Sciatic nerve (tissue), 2 donors: ENCODE measurements at places on chromosomes 2 and 18.

- DNase-seq = no peak
Observed at GRCh38 chr2:219473511-219473910, 25.2 kb upstream of the GMPPA start.

GRCh38 chr2:134738141-134738870 lies 19.5 kb upstream of the TMEM163 start:
- no peak for DNase-seq

DNA sequence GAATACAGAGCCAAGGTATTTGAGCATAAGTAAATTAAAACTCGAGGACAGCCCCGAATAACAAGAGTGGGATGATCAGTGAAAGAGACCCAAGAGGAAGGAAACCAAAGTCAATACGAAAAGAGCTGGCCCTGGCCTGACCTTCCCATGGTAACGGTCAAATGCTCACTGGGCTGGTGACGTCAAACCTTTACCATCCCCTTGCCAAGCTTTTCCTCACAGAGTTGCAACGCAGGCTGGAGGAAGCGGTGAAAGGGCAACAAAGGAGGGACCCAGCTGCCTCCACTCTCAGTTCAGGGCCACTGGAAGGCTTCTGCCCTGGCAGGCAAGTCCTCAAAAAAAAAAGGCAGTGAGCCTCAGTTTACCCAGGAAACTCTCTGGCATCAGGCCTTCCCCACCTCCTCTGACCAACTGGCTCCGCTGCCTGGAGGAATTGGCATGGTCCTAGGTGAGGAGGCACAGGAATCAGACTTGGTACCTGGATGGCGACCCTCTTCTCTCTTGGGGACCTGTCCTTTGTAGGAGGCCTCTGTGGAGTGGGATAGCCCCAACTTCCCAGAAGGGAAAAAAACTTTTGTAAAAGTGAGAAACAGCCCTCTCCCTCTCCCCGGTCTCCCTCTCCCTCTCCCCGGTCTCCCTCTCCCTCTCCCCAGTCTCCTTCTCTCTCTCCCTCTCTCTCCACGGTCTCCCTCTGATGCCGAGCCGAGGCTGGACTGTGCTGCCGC lies 212.4 kb downstream of the ANAPC1 start:
- DNase-seq = peak; percentile 84

GRCh38 chr2:11810237-11810977 lies 64.0 kb downstream of the LPIN1 start:
- no peak for DNase-seq

GRCh38 chr2:7915302-7916091 lies 766.4 kb upstream of the ID2 start:
- no peak for DNase-seq

DNA sequence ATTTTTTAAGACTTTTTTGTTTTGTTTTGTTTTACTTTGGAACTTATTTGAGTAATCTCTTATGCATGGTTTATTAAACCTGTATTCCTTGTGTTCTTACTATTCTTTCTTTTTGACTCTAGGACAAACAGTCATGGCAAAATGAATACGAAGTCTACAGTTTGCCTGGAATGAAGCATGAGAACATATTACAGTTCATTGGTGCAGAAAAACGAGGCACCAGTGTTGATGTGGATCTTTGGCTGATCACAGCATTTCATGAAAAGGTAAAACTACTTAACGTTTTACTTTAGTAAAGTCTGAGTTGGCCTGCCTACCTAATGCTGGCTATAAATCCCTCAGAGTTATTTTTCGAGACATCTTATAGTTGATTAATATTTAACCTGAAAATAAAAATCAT lies 72.3 kb downstream of the ACVR2A start:
- no peak for DNase-seq

DNA sequence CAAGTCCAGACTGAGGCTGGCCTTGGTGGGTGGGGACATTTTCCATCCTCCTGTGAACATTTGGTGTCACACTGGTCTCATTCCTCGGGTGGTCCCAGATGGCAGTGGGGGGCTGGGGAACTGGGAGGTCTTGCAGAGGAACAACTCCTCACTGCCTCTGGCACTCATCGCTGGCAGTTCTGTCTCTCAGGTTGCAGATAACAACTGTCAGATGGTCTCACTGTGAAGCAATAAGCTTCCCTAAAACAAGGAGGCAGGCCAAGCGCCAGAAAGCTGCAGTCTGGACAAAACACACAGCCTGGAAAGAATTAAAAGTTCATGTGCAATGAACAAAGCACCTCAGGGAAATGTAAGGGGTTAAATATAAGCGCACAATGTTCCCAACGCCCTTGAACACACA lies 78.1 kb downstream of the IRS1 start:
- peak; percentile 72 for DNase-seq

GRCh38 chr2:19882286-19882685 lies 19.5 kb downstream of the TTC32 start:
- DNase-seq = no peak

DNA sequence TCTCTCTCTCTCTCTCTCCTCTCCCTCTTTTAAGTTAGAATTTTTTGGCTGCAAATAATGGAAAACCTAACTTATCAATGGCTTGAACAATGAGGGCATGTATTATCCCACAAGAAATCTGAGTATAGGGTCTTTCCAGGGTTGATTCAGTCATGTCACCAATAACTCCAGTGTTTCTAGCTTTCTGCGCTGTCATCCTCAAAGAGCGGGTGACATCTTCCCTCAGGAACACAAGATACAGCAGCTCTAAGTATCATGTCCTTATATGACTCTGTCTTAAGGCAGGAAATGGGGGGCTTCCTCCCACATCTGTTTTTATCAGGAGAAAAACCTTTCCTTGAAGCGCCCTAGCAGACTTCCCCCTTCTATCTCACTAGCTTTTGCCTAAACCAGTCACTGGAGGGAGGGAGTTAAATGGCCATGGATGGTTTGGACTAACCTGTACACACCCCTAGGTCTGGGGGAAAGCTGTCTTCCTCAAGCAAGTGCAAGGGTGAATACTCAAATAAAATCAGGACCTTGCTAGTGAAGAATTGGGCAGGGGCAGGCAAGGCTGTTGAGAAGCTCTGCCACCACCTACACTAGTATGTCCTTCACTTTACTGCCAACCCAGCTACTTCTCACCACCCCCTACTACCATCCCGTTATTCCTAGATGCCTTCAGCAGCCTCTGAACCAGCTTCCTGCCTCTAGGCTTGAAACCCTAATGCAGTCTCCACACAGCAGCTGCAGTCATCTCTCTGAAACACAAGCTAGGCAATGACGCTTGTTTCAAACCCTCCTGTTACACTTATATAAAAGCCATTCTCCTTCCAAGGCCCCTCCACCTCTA lies 7.5 kb upstream of the TUBA4A start:
- DNase-seq = no peak

DNA sequence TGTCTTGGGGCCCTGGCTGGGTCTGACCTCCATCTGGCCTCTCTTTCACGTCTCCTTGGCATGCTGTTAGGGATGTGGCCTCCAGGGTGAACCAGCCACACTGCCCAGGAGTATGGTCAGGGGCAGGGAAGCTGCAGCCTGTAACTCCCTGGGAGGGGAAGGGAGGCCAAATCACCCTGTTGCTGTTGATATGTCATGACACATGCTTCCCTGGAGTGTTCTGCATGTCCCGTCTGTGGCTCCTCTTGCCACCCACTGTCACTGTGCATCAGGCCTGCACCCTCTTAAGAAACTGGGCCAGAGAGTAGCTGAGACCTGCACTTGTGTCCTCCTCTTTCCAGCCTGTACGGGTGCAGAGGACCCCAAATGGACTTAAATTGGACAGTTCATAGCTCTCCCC lies 221.3 kb downstream of the FHOD3 start:
- DNase-seq = no peak

GRCh38 chr2:3073041-3073595 lies 304.5 kb downstream of the EIPR1 start:
- DNase-seq = no peak

GRCh38 chr2:205056151-205056561 lies 510.9 kb downstream of the PARD3B start:
- DNase-seq = no peak

DNA sequence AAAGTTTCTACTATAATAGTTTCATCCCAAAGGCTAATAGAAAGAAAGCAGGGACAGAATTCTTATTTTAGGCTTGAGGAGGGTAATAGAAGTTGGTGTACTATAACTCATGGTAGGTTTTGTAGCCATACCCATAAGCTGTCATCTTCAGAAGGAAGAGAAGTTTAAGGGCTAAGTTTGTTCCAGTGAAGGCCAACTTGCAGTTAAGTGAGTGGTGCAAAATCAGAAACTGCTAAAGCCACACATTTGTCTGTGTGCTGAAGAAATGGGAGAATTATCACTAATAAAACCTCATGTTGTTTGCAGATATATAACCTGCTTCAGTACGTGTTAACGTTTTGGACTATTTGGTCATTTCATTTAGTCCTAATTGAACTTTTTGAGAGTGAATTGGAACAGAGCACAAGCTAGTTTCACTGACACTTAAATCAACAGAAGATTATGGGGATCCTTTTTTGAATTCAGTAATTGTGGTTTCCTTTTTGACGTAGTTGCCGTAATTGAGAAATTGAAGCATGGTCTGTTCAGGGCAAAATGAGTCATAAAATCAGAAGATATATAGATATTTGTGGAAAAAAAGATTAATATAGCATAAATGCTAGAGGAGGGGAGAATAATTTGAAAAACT lies 69.1 kb downstream of the PHLPP1 start:
- no peak for DNase-seq

GRCh38 chr2:120468136-120468535 lies 122.2 kb downstream of the INHBB start:
- DNase-seq = no peak
